B cell (primary cell): ENCODE measurements at places on chromosomes 3 and 15. TPM values are rescaled to one million over a fixed set of nuclear protein-coding genes. Genes with fewer than 3 reads are reported as not detected.

ITGB5 gene
- total RNA-seq, result 0.54 and 1.4 TPM in 2 replicates

CDHR4 gene
- 0.29 and 0.32 TPM in 2 replicates for total RNA-seq

SMCO1 gene
- total RNA-seq, result not detected in 2 replicates

OXNAD1 gene
- 11.2 and 12.3 TPM in 2 replicates for total RNA-seq

STAB1 gene
- 4.0 and 4.5 TPM in 2 replicates for total RNA-seq

DNA sequence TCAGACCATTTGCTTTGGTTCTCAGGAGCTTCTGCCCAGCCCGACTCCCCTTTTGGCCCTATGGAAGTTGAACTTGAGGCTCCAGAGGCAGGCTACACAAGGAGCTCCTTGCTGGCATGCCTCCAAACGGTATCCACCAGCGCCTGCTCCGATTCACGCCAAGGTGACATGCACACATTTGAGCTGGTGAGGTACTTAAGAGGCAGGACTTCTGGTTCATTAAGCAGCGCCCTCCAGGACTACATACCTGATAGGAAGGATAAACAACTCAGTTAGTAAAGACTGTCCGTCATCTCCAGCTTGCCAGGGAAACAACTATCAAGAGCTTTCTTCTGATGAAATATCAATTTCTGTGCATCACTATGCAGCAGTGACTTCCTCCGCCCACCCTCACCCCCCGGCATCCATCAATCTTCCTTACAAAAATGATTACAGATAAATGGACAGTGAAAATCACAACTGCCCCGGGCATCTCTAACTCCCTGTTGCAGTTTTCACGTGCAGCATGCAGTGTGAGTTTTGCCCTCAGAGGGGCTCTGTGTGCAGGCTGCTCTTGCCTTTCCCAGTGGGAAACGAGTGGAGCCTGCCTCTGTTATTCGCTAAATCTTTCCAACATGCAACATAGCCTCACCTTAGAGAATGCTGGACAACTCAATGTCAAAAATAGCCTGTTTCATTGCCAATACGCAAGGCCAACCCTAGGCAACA, 122.9 kb downstream of the ARRDC4 start:
- H3K4me1 ChIP-seq, result no peaks in the 10 kb centered on the region
- no peaks in the 10 kb centered on the region for H3K27me3 ChIP-seq
- DNase-seq, result no peak
- H3K4me3 ChIP-seq, result no peak overlapping the region
- H3K27ac ChIP-seq, result no peak overlapping the region
- no peaks in the 10 kb centered on the region for H3K36me3 ChIP-seq

DNA sequence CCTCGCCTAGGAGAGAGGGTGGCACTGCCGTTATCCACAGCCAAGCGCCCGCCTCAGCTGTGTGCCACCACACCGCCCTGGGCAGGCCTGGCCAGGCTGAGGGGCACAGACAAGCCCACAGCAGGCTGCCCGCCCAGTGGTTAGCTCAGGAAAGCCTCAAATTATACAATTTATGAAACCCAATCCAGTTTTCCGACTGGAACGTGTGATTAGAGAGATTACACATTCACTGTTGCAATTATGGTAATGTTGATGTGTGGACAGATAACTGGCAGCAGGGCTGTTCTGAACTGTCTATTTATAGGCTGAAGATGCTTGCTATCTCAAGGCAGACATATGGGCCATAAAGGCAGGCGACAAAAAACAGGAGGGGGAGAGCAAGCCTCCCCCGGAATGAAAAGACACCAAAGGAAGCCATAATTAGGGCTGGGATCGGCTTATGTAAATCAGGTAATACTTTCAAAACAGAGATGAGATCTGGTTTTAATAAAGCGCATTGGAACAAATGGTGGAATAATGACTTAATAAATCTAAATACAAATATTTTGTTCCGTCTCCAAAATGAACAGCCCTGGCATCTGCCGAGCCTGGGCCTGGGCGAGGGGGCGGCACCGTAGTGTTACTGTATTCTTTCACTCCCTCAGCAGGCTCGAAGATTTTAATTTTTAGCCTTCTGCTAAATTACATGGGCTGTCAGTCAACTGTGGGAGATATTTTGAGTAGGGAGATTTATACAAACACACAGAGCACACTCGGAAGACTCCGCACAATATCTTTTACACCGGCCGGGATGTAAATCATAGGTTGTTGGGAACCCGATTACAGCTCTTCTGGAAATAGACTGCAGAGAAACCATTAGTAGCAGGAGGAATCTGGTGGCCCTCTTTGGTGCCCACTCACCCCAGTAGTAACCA, 103.1 kb upstream of the TLE3 start:
- no peak for DNase-seq
- H3K4me1 ChIP-seq, result peaks cover 33% of the 10 kb centered on the region
- H3K4me3 ChIP-seq, result no peak overlapping the region
- no peaks in the 10 kb centered on the region for H3K36me3 ChIP-seq
- peaks cover 9% of the 10 kb centered on the region for H3K27me3 ChIP-seq

DNA sequence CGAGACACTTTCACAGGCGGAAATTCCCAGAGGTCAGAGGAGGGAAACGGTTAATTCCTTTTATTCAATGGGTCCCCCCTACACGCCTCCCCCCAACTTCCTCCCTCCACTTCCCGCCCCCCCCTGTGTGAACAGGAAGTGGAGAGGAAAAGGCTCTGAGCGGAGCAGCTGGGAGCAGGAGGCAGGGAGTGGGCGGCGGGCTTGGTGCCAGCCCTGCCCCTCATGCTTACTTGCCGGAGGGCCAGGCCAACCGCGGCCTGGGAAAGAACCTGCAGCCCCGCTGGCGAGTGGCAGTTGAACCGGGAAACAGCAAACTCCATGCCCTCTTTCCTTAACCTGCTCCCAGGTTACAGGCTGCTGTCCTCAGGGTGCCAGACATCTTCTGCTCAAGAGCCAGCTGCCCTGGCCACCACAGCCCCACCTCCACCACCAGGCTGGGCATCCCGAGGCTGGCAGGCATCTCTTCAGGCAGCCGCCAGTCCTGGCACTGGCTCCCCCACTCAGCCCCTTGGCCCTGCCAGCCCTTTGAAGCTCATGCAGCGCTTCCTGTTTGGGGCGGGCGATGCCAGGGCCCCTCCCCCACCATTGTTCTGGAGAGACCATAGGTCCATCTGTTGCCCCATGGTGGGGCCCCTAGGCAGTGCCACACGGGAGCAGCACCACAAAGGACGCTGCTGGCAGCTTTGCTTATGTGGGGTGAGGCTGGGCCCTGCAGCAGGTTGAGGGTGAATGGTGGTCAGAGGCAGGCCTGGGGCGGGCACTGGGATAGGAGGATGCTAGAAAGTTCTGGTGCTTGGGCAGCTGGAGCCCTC, 12.9 kb downstream of the VPS18 start:
- peak overlapping the region; percentile 99 for H3K27ac ChIP-seq
- no peaks in the 10 kb centered on the region for H3K27me3 ChIP-seq
- peak overlapping the region; percentile 46 for H3K4me3 ChIP-seq
- peaks cover 30% of the 10 kb centered on the region for H3K4me1 ChIP-seq
- H3K36me3 ChIP-seq, result no peaks in the 10 kb centered on the region

GRCh38 chr15:25441111-25441510, 2.3 kb upstream of the UBE3A start:
- no peak overlapping the region for H3K27ac ChIP-seq
- H3K4me1 ChIP-seq, result peaks cover 15% of the 10 kb centered on the region
- H3K27me3 ChIP-seq, result no peaks in the 10 kb centered on the region
- no peaks in the 10 kb centered on the region for H3K36me3 ChIP-seq

DNA sequence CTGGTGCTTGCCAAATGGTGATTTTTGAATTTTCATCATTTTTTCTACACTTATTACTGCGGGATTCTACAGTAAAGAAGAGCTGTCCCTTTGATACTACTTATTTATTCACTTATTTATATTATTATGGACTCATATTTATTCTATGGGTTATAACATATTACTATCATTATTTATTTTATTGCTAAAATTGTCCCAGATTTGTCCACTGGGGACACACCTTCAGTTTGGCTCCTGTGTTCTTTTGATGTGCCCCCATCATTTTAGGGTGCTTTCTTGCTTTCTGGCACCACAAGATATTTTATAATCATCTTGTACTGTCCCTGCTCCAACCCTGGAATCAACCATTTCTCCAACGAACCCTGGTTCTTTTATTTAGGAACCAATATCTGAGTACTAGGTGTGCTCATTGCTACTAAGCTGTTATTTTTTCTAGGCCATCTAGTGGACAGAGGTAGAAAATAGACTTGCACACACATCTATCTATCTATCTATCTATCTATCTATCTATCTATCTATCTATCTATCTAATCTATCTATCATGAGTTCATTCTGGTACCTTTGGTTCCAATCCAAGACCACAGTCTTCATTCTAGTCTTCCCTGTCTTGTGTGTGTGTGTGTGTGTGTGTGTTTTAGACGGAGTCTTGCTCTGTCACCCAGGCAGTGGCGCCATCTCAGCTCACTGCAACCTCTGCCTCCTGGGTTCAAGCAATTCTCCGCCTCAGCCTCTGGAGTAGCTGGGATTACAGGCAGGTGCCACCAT, 16.0 kb downstream of the SLC22A14 start:
- H3K36me3 ChIP-seq, result no peaks in the 10 kb centered on the region
- H3K4me3 ChIP-seq, result no peak overlapping the region
- H3K27ac ChIP-seq, result no peak overlapping the region
- DNase-seq, result peak; percentile 29
- H3K27me3 ChIP-seq, result no peaks in the 10 kb centered on the region

DNA sequence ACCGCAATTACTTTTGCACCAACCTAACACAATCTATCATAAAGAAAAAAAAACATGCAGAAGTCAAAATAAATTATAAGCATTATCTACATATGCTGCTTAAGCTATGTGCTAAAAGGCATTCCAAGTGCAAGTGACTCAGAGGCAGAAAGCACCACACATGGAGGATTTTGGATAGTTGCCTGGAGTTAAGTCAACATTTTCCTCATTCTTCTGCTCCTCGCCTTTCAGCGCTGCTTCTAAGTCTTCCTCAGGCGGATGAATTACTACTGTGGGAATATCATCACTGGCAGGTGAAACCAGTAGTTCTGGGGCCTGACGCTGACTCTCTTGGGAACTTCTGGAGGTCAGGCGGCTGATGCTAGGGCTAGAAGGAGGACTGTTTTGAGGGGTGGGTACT, 53.1 kb downstream of the SLC4A7 start:
- H3K27ac ChIP-seq, result no peak overlapping the region
- H3K4me3 ChIP-seq, result no peak overlapping the region

GRCh38 chr15:74215958-74216357, 13.4 kb upstream of the STRA6 start:
- no peaks in the 10 kb centered on the region for H3K4me1 ChIP-seq
- no peak for DNase-seq

DNA sequence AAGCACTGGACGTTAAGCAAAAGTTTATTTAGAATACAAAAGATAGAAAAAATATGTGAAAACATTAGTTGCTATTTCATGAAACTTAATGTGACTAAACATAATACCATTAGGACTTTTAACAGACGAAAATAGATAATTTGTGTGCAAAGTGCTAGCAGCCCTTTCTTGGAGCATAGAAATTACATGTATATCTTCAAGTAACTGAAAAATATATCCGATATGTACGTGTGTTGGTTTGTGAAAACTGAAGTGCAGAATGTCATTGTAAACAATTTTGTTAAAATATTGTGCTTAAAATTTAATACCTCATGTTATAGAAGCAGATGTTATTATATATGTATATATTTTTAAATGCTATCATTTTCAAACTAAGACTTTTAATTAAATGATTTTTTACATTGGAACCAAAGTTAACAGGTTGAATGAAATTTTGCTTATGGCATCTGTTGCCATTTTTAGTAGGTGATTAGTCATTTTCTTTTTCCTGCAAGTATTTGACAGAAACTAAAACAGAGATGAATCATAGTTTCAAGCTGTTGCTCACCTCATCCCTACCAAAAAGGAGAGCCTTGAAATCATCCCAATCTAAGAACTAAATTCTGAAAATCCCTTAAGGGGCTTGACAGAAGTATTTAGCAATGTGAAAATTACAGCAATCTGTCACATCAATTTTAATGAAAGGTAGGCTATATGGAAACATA, 334.8 kb downstream of the NAALADL2 start:
- no peak overlapping the region for H3K4me3 ChIP-seq
- no peaks in the 10 kb centered on the region for H3K36me3 ChIP-seq
- DNase-seq, result no peak
- H3K27ac ChIP-seq, result no peak overlapping the region
- H3K4me1 ChIP-seq, result no peaks in the 10 kb centered on the region

- H3K4me3 ChIP-seq, result no peak overlapping the region
- H3K4me1 ChIP-seq, result no peaks in the 10 kb centered on the region
- no peaks in the 10 kb centered on the region for H3K36me3 ChIP-seq
- no peak overlapping the region for H3K27ac ChIP-seq
- no peaks in the 10 kb centered on the region for H3K27me3 ChIP-seq
These were observed 113.5 kb upstream of the CHL1 start for GRCh38 chr3:83096-83495.

GRCh38 chr3:18144571-18144970, 280.6 kb downstream of the SATB1 start:
- no peak for DNase-seq
- H3K27me3 ChIP-seq, result no peaks in the 10 kb centered on the region
- no peaks in the 10 kb centered on the region for H3K36me3 ChIP-seq

- no peaks in the 10 kb centered on the region for H3K27me3 ChIP-seq
- H3K36me3 ChIP-seq, result no peaks in the 10 kb centered on the region
- no peak overlapping the region for H3K27ac ChIP-seq
- no peak overlapping the region for H3K4me3 ChIP-seq
- no peaks in the 10 kb centered on the region for H3K4me1 ChIP-seq
These were observed 313.5 kb downstream of the PYDC2 start for GRCh38 chr3:191774485-191774884.

GRCh38 chr3:65748326-65748725, 290.4 kb downstream of the MAGI1 start:
- no peak overlapping the region for H3K4me3 ChIP-seq
- no peaks in the 10 kb centered on the region for H3K36me3 ChIP-seq
- no peak for DNase-seq
- H3K27me3 ChIP-seq, result no peaks in the 10 kb centered on the region
- no peaks in the 10 kb centered on the region for H3K4me1 ChIP-seq

DNA sequence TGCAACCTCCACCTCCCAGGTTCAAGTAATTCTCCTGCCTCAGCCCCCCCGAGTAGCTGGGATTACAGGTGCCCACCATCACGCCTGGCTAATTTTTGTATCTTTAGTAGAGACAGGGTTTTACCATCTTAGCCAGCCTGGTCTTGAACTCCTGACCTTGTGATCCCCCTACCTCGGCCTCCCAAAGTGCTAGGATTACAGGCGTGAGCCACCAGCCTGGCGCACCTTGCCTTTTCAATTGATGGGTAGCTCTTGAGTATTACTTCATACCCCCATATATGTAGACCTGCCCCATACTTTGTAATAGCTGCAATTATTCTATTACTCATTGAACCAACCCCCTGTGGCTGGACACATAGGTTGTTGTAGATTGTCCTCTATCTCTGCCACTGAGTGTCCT, 101.3 kb downstream of the LRRK1 start:
- H3K27ac ChIP-seq, result no peak overlapping the region
- no peaks in the 10 kb centered on the region for H3K4me1 ChIP-seq
- no peak for DNase-seq
- H3K27me3 ChIP-seq, result no peaks in the 10 kb centered on the region
- H3K4me3 ChIP-seq, result no peak overlapping the region
- peaks cover 49% of the 10 kb centered on the region for H3K36me3 ChIP-seq
